ENCODE measurements at places on chromosomes 4 and X.

DNA sequence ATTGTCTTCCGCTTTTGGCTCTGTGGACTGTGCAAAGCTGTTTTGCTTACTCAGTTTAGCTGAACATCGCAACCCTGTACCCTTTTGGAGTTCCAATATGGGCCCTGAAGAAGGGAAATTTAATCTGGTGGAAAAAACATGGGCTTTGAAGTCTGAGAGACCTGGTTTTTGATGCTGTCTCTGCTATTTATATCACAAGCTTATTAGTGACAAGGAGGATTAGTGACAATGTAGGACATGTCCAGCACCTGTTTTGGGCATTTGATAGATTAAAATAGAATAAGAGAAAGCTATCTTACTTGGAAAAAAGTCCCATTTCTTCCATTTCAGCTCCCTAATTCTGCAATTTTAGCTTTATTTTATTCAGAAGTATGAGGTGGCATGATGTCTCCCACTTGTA, 417.3 kb downstream of the SPRY1 start:
- DNase-seq: no peak

- no peak for DNase-seq
Observed at GRCh38 chr4:167109859-167110258, 124.4 kb downstream of the SPOCK3 start.

DNA sequence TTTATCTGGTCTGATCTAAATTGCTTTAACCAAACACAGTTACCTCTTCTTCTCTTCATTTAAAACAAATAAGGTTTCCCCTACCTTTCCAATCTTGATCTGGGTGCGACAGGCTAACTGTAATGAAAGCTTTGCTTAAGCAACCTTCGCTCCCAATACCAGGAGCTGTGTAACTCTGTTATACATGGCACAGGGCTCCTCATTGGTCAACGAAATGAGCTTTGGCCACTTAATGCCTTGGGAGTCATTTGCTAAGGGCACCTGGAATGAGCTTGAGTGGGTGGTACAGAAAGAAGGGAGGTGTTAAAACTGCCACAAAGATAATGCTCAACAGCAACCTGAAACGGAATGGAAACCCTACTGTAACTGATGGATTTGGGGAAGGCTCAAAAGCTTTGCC, 140.5 kb downstream of the CHRNA9 start:
- no peak for DNase-seq

DNA sequence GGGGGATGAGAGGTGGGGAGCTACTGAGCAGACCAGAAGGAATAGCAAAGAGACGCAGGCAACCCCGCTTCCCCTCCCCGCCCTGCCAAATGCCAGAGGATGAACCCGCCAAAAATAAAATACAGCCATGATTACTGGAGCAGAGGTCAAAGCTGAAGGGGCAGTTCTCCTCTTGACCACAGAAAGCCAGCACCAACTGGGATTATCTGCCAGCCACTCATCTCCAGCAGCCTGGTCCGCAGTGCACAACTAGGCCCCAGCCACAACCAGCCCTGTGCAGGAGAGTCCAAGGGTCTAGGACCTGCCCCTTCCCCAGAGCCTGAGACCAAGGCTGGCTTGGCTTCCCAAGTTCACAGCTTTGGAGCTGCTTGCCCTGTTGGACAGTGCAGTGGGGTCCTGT, 67.4 kb upstream of the BCOR start:
- no peak for DNase-seq

- no peak for DNase-seq
Observed at GRCh38 chr4:54945838-54946237, 179.6 kb downstream of the KDR start.

DNA sequence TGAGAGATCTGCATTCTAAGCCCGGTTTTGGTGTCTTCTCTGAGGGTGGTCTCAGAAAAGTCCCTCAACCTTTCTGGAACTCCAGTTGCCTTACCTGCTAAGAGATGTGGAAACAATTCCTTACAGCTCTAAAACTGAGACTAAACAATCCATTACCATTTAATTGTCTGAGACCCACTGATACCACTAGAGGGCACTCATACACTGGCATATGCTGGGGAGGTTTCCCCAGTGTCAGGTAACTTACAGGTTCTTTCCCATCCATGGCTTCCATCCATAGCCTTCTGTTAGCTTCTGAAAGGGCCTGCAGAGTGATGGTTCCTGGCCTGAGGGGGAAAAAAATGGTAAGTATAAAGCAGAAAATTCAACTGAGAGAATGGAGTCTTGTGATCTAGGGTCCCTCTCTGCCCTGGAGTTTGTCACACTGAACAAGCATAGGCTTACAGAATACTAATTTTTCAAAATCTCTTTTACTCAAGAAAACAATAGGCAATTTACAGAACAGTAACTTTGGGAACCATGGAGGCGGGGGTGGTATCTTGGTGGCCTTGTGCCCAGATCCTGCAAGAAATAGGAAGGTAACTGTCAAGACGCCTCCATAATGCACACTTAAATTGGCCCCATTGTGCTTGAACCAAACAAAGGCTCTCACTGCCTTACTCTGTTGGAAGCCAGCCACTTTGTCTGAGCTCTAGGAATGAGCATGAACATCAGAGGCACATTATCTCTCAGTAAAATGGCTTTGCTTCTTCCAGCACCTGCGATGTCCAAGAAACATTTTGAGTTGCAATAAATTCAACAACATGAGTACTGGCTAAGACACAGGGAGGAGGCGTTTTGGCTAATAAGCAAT, 236.1 kb downstream of the OPHN1 start:
- no peak for DNase-seq

DNA sequence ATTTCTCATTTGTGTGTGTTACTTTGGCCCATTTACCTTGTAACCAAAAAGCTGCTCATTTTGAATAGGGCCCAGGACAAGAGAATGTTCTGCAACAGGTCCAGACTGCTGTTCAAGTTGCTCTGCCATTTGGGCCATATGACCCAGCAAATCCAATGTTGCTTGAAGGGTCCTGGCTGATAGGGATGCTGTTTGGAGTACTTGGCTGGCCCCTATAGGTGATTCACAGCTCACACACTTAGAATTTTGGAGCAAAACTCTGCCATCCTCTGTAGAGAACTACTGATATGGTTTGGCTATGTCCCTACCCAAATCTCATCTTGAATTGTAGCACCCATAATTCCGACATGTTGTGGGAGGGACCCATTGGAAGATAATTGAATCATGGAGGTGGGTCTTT, 131.5 kb downstream of the AASDH start:
- no peak for DNase-seq
